HT1080 (cell line): ENCODE measurements at places on chromosomes 1 and 21.
A peak's percentile ranks its signal among the peaks of the same experiment; 100 is the strongest.

DNA sequence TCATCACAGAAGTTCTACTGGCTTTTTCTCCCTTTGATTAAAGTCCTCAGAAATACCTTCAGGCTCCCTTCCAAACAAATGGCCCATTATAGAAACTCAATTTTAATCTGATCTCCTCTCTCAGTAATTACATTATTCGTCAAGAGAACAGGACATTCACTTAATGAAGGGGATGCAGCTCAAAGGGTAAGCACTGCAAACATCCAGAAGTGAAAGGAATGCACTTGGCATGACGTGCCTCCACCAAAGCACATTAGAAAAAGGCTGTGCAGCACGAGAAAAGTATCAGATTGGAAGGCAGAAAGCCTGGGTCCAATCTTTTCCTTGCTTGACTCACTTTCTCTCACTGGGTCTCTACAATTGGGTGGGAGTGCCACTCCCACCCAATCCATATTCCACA lies 222.6 kb upstream of the BEND5 start:
- DNase-seq: no peak

- DNase-seq: no peak
Observed at GRCh38 chr1:230408971-230409370, 17.2 kb downstream of the PGBD5 start.

DNA sequence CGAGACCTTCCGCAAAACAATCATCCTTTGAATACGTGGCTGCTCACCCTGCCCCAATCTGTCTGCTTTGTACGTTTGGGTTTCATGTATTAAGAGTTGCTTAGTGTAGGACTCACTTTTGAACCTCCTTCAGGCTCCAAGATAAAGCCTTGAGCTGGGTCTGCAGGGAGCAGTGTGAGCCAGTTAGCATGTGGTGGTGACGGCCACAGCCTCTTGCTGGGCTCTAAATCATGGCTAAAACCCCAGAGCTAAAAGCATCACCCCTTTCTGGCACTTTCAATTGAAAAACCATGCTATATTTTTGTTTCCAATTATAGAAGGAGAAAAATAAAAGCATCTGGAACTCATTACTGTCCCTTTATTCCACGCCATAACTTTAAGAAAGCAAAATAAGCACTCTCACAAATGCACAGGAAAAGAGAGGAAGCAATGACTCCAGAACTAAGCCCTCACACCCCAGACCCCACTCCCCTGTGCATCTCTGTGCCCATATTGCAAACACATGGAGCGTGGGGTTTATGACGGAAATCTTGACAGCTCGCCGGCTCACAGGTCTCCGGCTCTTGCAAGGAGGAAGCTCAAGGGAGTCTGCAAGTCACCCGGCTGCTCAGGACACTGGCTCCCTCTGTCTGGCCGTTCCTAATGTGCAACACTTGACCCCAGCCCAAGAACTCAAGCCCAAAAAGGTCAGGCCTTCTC lies 135.5 kb downstream of the MIS18A start:
- no peak for DNase-seq

GRCh38 chr1:197319631-197320030 lies 51.6 kb downstream of the CRB1 start:
- DNase-seq: no peak

DNA sequence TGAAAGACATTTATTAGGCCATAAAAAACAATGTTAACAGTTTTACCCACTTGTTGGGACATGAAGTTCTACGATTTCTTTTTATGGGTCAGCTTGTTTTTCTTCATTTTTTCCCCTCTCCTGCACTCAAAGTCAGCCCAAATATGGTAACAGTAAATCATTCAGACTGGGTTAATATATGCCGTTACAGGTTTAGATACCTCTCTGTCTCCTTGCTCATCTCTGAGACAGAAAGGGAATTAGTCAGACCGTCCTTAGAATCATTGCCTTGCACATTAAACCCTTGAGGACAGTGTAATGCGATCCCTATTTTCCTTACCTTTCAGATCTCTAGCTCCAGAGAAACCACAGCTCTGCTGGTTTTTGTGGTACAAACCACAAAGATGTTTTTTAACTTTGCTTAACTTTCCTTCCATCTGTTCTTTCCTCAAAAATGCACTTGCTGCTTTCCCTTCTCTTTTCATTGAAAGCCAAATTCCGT lies 613.3 kb downstream of the PLPP3 start:
- DNase-seq: peak; percentile 69

DNA sequence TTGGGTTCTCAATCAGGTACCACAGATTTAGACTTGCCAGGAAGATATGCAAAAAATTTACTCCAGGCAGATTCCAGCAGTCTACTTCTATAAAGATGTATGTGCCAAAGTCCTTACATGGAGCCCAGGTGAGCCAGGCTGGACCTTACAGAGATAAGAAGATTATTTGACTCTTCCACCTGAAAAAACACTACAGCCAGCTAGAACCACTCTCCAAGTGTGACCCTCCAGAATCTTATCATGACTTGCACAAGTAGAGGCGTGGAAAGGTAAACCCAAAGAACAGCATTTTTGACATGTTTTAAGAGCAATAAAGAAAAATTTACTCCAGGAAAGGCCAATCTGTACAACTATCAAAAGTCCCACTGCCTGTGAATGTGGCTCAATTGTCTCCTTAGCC lies 146.8 kb upstream of the DPT start:
- DNase-seq: no peak

DNA sequence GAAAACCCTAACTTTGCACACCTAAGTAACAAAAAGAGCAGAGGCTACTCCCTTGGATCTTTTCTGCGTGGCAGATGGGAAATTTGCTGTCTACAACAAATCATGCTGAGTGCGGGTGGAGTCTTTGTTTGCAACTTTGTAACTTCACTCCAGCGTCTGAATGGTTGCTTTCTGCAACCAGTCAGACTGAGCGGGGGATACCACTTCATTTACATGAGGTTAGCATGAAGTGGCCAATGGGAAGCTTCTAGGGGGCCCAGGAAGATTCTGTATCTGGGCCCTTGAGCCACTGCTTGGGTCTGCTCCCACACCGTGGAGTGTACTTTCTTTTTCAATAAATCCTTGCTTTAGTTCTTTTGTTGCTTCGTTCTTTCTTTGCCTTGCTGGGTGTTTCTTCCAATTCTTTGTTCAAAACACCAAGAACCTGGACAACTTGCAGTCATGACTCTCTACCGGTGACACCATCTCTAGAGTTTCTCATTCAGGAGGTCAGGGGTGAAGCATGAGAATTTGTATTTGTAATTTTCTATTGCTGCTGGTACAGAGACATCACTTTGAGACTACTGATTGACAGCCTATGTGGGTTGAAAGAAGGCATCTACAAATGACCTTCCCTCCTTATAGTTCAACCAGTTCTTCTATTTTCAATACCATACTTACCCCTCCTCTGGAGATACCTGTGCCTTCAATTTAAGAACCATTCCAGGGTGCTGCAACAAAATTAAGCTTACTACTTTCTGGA lies 55.8 kb upstream of the RC3H1 start:
- DNase-seq: no peak
